ENCODE measurements at places on chromosomes 12 and 14.

DNA sequence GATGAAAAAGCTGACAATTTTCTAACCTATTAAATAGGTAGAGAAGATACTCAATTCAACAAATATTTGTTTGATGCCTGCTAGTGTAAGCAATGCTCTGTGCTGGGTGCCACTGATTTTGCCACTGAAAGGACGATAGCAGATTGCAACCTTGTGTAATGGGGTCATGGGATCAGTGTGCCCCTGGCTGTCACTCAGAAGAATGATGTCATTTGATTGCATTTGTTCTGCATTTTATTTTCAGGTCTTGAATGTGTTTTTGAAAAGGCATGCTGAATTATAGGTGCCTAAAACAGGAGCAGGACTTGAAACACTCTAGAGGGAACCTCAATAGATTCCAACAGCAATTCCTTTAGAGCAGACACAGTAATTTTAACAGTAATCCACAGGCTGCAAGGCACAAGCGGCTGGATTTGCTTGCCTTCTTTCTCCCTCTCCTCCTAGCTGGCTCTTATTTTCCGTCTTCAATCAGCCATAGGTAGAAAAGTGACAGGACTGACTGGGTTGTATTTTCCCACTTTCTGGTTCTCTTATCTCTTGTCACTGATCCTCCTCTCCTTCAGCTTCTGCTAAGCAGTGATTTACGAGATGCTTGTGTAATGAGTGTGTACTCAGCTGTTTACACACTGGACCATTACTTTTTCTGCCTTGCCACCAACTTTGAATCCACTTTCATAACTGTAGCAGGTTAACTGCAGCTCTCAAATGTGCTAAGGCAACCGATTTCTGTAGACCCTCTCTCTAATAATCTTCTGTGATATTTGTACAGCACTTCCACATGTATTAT lies 4.1 kb downstream of the PLXNC1 start:
- DNase-seq = no peak

GRCh38 chr14:91354221-91354916 lies 63.3 kb downstream of the CCDC88C start:
- DNase-seq = no peak

DNA sequence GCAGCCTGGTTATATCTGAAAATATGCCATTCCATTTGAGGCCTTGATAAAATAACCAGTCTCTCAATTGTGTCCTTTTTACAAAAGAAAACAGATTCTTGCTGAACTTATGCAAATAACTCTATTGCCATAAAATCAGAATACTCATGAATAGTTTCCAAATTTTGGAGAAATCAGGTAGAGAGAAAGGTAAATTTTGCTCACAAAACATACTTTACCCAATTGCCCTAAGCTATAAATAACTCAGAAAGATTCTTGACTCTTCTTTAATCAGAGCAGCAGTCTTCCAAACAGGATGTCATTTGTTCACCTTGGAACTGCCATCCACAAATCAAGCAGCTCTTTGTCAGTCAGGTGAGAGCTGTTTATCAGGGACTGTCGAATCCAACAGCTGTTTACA lies 12.6 kb downstream of the ZNF26 start:
- peak; percentile 5 for DNase-seq

- DNase-seq = peak; percentile 22
Observed at GRCh38 chr12:109871668-109872314, 8.6 kb downstream of the GLTP start.

DNA sequence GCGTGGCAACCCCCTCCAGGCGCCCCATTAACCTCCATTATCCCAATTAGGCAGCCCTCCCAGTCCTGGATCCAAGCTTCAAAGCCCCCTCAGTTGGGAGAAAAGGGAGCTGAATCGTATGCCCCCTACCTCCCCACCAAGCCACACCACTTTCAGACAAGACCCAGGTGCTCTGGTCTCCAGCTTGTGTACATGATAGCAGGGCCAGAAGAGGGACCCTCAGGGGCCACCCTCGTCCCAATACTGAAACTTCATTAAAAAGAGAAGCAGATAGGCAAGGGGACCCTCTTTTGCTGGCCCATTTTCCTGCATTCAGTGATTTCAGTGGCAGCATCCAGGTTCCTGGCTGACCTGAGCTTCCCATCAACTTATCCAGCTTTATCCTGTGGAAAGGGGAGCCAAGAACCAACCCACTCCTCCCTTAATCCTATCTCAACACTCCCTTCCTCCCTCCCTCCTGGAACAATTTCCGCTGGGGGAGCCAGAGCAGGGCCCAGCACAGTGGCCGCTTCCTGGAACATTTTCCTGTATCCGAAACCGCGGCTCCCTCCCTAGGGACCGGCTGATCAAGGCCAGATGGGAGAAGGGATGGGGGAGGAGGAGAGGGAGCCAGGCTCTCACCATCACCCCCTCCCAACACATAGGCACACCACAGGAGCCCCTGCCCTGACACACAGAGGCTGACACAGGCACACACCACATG lies 9.5 kb upstream of the SP7 start:
- DNase-seq = no peak

Measured in choroid plexus epithelial cell (primary cell).